ENCODE measurements at places on chromosomes 6 and 20.

DNA sequence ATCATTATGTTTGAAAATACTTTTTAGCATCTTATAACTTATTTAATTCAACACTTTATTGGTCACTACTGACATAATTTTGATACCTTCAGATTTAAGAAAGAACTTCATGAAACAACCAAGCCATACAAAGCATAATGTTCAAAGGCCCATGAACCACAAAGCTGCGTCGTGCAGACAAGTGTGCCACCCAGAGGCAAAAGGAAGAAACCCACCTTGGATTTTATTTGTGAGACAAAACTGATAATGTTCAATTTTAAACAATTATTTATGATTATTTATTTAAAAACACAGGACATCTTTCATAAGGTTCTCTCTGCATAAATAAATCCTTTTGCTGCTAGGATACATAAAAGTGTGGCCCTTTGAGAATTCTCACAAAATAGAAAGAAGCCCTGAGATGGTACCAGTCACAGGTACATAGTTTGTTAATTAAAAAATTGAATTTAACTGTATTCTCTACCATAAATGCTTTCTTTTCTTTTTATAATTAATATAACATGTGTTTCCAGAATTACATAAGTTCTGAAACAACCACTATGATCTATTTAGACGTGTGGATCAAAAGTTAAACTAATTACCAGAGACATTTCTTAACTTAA is 143.7 kb downstream of the RALGAPA2 start:
- no peak for DNase-seq

DNA sequence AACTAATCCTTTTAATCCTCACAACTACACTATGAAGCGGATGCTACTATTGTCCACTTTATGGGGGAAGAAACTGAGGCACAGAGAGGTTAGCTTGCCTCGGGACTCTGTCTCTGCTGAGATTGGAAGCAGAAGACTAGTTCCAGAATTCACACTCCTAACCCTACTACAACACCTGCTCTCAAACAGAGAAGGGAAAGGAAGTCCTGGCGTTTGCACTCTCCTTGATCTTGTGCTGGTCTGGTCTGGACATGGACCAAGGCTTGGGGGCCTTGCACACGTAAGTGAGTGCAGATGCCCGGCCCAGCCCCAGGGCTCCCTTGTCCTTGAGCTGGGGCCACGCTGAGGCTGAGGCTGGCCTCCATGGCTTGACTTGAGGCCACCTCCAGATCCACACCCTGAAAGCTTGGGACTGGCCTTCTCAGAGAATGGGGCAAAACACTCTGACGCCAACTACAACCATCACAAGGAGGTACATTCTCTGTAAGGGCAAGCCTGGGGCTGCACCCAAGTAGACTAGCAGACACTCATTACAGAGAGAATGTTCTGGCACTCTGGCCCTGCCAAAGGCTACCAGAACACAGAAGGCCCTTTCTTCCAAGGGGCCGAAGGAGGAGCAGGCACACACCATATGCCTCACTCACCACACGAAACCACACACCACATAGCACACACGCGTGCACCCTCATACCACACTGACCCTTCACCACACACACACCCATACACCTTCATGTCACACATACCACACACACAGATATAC is 33.3 kb upstream of the EZR start:
- no peak for DNase-seq

DNA sequence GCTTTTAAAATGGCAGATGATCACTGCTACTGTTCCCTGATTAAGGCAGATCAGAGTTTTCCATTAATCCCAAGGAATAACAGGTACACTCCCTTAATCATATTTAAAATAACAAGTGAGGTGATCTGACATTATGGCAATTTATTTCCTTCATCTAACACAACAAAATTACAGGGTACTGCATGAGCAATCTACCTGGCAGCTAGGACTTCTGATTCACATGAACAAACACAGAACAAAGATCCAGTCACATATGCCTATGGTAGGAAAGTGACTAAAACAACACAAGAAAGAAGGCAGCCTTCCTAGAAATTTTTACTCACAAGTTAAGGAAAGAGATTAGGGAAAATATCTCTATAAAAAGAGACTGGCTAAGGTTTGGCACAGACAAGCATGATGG is 33.2 kb downstream of the MAP7 start:
- DNase-seq, result no peak

GRCh38 chr6:36139431-36139830 is 9.1 kb downstream of the MAPK13 start:
- no peak for DNase-seq

GRCh38 chr6:100633096-100633777 is 168.5 kb upstream of the SIM1 start:
- no peak for DNase-seq

GRCh38 chr6:40414617-40415016 is 172.5 kb downstream of the LRFN2 start:
- no peak for DNase-seq

GRCh38 chr20:6622041-6622440 is 145.4 kb upstream of the BMP2 start:
- no peak for DNase-seq

DNA sequence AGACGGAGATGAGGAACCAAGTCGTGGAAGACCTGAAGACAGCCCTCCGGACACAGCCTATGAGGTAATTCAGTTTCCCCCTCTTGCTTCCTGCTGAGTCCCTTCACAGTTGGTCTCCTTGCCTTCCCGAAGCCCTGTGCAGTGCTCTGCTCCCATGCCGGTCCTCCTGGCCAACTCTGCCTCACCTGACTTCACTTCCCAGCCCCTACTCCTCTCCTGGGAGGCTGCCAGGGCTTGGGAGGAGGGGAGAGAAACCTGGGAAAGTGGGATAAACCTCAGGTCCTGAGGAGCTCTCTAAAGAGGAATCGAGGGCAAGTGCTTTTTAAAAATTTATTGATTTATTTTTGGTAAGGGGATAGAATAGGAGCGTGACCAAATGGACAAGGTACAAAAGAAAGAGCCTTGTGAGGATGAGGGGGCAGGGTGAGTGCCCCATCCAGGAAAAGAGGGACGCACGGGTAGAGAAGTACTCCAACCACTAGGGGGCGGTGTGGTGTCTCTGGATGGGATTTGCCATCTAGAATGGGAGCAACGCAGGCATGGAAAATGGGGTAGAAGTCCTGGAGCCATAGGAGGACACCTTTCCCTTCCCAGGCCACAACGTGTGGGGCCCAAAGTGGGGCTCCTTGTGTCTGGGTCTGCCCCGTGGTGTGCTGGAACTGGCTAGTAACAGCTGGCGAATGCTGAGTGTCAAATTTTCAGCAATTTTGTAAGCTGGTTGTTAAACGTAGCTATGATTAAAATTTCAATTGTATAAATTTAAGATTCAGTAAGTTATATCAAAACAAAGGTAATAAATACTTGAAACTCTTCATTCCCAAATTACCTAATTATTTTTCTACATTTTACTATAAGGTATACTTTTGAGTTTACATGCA is 69.0 kb downstream of the MOCS1 start:
- DNase-seq, result no peak

GRCh38 chr6:16849280-16849987 is 88.2 kb upstream of the ATXN1 start:
- DNase-seq, result no peak

GRCh38 chr20:19557291-19557690 is 200.8 kb upstream of the RIN2 start:
- no peak for DNase-seq

Measured in GM12864 (cell line).